Stimulated activated CD4-positive, alpha-beta T cell treated with anti-CD3 and anti-CD28 coated beads, TNF-alpha, amount 100 ng/mL, for 48 hours (primary cell): ENCODE measurements at places on chromosomes 1 and 21.

DNA sequence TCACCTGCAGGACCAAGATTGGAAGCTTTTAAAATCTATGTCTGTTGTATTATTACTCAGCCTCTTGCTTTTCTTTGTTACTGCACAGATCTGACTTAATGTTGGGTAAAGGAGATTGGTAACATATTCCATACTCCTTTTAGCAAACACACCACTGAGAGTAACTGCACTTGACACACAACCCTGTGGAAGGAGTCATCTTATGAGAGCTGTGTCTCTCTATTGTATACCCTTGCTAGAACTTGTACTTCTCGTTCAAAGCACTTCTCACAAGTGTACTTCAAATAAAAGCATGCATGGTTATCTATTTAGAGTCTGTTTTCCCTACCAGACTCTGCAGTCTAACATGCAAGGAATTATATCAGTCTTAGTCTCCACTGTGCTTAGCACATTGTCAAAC lies 813.4 kb downstream of the ADGRL2 start:
- no peak for DNase-seq

DNA sequence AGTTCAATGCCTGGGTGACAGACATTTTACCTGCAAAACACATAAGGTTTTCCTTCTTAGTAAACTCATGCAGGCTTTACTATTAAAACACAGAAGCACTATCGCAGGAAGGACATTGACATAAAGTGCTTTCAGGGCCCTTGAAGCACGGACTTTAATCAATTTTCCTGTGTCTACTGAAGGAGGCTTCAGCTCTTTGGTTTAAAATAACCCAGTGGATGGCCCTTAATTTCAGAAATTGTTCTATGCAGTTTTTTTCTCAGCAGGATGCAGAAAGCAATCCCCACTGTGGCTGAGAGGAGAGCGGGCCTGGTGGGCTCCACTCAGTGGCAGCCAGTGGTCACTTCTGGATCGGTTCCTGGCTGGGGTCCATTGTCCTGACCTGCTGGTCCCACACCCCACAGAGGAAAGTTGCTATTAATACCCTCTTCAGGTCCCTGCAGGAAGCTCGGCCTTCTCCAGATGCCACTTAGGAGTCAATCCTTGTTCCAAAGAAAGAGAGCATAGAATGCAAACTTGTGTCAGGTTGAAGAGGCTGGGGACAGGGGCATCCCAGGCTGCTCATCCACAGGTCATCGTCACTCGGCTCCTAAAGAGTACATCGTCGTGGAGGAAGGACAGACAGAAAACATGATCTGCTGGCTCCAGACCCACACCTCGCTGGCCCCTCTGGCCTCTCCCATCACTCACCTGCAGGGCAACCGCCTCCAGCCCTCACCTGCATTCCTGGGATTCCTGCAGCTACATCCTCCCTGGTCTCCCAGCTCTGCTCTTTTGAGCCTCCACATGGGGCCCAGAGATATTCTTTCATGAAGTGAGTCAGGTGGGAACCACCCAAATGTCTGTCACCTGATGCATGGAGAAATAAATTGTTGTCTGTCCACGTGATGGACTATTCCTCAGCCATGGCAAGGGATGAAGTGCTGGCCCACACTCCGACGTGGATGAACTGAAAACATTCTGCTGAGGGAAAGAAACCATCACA lies 153.1 kb downstream of the PSMG1 start:
- DNase-seq = no peak

DNA sequence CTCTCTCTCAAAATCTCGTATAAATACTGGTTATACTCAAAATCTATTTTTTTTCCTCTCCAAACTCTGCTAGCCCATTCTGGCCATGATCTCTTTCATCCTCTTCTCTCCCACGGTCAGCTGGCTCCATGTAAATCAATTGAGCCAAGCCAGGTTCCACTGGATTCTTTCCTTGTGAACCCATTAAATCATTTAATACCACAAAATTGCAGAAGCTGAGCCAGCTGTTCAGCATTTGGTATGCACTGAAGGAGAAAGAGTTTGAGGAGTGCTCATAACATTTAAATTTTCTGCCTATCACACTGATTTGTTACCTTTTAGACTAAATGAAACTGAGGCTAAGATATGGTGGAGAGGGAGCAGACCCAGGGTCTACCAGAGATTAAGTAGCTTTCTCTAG lies 29.1 kb upstream of the TADA1 start:
- no peak for DNase-seq

- DNase-seq = no peak
These were observed 3.4 kb downstream of the DCST1 start for GRCh38 chr1:155037043-155037442.

DNA sequence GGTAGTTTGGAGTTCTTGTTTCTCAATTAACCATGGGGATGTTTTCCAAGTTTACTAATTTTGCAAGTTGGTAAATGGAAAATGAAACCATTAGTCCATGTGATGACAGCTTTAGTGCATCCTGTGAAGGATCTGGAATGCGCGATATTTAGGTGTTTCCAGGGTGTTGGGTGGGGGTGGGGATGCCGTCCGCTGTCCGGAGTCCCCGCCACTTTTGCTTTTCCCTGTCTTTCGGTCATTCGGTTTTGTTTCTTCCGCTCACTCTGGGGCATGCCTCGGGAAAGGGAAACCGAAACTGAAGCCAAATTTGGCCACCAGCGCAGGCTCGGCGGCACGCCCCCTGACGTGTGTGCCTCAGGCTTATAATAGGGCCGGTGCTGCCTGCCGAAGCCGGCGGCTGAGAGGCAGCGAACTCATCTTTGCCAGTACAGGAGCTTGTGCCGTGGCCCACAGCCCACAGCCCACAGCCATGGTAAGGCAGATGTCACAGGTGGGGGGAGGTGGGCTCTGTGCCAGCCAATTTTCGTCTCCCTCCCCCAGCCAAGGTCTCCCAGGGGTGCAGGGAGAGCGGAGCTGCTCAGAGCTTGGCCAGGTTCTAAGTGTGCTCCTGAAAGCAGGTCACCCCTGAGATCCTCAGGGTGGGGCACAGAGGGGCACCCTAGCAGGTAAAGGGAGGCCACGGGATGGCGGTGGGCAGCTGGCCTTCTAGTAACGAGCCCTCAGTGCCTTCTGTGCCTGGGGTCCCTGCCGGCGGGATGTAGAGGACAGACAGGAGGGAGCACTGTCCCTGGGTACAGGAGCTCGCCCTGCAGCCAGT lies at the start of gene ISG15:
Gene ISG15, plus strand, starts transcription at position 393 of the 817 bp plus-strand sequence. Its CDS starts 77 bp downstream, at position 470.
- peak; percentile 80 for DNase-seq

DNA sequence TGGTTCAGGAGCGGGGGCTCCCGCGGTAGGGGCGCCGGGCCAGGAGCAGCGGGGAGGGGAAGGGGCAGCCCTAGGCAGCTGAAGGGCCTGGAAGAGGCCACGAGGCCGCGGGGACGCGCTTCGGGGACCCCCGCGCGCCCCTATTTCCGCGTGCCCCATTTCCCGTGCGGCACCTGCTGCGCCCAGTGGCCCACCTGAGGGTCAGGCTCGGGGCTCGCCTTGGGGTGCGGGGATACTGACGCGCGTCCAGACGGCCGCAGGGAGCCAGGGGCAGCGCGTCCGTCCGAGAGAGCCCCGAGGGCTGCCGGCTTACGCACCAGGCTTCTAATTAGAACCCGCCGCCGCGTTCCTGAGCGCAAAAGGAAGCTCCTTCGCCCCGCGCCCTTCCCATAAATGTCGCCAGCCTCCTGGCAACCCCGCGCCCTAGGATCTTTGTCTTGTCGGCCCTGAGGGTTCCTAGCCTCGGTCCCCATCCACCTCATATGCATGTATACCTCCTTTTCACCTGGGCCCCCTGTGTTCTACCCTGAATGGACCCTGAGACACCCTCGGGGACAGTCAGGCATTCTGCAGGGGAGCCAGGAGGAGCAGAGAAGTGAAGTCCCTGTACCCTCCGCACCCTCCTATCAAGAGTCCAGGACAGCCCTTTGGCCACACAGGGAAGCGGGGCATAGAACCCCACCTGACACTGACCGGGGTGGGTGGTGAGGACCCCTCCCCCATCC lies 1.8 kb downstream of the WNT3A start:
- no peak for DNase-seq

DNA sequence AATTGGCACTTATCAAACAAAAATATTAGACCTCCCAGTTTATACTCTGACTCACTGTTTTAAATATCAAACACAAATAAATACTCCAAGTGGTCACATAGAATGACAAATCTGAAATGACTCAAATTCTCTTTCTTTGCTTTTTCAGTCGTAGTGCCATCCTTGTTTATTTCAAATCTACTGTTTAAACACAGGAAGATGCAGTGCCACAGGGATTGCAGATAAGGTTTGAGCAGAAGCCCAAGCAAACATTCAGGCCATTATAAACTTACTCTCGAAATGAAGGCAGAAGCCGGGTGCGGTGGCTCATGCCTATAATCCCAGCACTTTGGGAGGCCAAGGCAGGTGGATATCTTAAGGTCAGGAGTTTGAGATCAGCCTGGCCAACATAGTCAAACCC lies 255.4 kb upstream of the PLXNA2 start:
- DNase-seq = no peak

DNA sequence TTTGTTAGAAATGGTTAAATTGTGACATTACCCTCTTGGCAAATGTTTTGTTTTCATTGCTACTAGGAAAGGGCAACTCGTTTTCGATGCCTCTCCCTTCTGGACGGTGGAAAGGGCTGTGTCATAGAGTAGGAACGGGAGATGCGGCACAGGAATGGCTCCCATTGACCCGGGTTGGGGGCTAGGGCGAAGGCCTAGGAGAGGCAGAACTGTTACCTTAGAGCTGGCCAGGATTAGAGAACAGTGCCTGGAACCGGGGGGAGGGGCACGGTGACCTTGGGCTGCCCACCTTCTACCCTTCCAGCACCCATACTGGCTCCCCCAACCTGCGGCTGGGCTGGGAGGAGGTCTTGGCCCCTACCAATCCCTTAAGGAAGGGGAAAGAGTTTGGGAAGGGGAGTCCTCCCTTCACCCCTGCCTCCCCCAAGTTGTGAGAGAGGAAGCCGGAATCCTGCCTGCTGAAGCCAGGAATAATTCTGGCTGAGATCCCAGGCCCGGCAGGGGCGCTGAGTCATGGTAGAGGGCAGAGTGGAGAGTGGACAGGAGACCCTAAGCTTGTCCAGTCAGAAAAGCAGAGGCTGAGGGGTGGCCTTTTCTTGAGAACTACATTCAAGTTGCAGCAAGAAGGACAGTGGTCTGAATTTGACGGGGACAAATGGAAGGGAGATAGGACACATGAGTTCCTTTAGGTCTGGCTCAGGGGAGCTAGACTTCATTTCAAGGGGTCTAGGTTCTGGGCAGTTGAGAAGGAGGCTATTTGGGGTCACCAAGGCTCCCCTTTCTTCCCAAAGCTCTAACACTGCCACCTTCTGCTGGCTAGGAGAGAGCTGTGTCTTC lies 8.2 kb downstream of the LMNA start:
- DNase-seq = no peak
